Activated T-cell treated with anti-CD3 and anti-CD28 coated beads, Interleukin-2, amount 50 U/mL, for 1 hour (primary cell): ENCODE measurements at places on chromosomes 6 and 20.
A peak's percentile ranks its signal among the peaks of the same experiment; 100 is the strongest.

- DNase-seq = peak; percentile 75
Observed at GRCh38 chr6:42452171-42453030, 675 bp upstream of the TRERF1 start.

DNA sequence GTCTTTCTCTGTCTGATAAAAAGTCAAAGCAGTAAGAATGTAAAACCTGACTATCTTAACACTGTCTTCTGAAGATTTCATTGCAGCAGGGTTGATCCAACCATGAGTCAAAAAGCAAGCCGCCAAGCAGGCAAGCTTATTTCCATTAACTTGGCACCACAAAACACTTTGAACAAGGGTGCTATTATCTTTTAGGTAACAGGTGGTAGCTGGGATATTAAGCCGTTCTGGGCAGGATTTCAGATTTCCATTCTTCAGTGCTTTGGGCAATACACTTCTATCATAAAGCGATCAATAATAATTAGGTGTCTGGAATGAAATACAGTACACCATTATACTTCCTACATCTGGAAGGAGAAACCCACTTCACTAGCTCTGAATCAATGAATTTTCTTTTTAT is 181.9 kb downstream of the TBC1D7 start:
- no peak for DNase-seq

- no peak for DNase-seq
Observed at GRCh38 chr6:7261032-7261841, 51.8 kb downstream of the SSR1 start.

- DNase-seq = no peak
Observed at GRCh38 chr6:35024551-35025054, 116.5 kb downstream of the TCP11 start.

DNA sequence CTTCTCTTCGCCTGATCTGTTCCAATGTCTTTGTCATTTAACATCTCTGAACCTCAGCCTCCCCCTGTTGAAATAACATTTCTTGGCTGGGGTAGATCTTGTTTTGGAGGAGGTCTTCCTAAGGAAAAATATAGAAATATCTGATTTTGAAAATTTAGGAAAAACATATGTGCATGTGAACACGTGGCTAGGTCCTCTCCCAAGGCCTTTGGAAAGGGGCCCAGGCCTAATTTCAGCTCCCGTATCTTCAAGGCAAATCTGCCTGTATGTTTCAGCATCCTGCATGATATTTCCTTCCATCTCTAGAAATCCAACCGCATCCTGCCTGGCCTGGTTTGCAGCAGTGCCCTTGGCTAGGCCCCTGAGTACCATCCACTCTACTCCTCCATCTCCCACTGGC is 261.2 kb downstream of the PHACTR1 start:
- no peak for DNase-seq

GRCh38 chr6:16918586-16918985 is 157.3 kb upstream of the ATXN1 start:
- DNase-seq = no peak

DNA sequence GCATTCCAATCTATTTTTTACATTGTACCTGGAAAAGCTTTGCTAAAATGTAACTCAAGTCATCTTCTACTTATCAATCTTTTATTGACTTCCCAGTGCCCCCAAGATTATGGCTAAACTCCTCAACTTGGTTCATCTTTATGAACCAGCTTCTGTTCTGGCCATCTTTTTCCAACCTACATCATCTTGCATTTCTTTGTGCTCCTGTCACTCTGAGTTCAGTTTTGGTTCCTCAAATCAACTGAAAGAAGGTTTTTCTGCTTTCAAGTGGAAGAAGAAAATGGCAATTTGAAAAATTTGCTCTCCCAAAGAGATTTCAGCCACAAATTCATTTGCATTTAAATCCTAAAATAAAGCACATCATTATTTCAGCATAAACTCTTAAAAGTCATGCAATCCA is 41.8 kb downstream of the GPX5 start:
- DNase-seq = no peak

- DNase-seq = no peak
Observed at GRCh38 chr20:52425701-52426100, 234.1 kb upstream of the ZFP64 start.

GRCh38 chr6:98118397-98119045 is 715.9 kb upstream of the POU3F2 start:
- no peak for DNase-seq

GRCh38 chr6:147467886-147468285 is 40.6 kb upstream of the SAMD5 start:
- no peak for DNase-seq

- DNase-seq = no peak
Observed at GRCh38 chr6:155782320-155782731, 326.7 kb upstream of the NOX3 start.

DNA sequence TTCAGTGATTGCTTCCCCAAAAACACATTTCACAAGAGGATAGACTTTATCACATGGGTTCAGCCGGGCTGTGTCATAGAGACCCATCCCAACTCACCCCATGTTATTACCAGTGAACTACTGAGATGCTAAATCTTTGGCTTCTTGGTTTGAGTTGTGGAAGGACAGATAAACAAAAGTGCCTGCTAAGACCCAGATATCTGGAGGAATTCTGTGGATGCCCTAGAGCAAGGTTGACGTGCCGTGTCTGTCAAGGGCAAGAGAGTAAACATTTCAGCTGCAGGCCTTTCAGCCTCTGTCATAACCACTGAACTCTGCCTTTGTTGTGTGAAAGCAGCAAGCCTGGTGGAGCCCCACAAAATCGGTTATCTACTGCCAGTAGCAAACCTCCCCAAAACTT is 11.2 kb upstream of the THBD start:
- no peak for DNase-seq

GRCh38 chr6:125808060-125808459 is 17.3 kb downstream of the NCOA7 start:
- no peak for DNase-seq

- no peak for DNase-seq
Observed at GRCh38 chr20:44204156-44204831, 6.3 kb downstream of the OSER1 start.

DNA sequence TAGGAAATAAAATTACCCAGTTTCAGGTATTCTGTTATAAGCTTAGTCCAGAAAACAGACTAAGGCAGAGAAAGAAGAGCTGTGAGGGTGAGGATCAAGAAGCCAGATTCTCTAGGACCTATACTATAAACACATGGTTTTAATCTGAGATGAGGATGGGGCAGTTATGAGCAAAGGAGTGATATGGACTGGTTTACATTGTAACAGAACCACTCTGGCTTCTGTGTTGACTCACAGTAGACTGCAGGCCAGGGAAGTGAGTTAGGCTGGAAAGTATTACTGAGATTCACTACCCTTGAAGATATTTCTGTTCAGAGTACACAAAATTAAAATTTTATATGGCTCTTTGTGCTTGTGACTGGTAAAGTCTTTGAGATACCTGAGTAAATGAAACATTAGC is 3.2 kb upstream of the RWDD1 start:
- DNase-seq = no peak

- DNase-seq = no peak
Observed at GRCh38 chr6:167450626-167451025, 125.7 kb downstream of the TTLL2 start.

GRCh38 chr6:42179945-42180313 is 6.8 kb downstream of the GUCA1A start:
- DNase-seq = no peak

- no peak for DNase-seq
Observed at GRCh38 chr6:146962329-146962728, 241.9 kb upstream of the STXBP5 start.

GRCh38 chr6:53707108-53707897 is 41.7 kb upstream of the KLHL31 start:
- no peak for DNase-seq

DNA sequence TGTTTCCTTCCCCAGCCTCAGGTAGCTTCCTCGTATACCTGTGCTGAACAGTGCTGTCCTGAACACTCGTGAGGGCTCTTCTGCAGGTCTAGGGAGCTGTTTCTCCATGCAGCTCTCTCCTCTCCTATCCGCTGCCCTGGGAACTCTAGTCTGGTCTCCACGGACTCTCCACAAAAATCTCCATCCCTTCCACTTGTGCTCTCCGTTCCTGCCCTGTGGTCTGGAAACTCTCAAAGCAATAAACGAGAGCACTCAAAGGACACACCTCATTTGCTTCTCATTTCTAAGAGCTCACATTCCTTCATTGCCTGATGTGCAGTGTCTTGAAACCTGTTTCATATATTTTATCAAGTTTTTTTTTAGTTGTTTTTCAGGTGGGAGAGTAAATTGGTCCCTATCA is 235.9 kb upstream of the RGS17 start:
- no peak for DNase-seq

DNA sequence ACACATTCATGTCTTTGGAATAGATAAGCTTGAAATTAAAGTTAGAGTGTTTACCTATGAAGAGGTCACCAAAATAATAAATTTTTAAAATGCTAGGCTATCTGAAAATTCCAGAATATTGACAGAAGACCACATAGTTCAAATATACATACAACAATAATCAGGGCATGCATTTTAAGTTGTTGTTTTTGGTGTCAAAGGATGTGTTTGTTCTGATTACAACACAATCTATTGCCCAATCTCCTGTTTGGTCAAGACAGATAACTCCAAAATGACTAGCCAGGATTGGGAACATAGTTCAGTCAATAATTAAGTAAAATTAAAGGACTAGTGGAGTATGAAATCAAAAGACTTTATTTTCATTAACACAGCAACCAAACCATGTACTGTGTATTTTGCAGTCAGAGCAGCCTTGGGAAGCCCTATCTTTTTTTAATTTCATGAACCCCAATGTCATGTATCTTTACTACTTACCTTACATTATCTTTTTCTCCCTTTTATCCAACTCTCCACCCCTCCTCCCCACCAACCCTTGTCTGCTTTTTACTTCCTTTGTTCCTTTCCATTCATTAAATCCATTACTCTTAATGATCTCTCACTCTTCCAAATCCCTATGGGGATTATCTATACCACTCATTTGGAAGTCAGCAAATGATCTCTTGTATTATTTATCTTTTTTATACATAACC is 111.2 kb downstream of the CDK19 start:
- no peak for DNase-seq

GRCh38 chr6:33088931-33089620 is 13.3 kb downstream of the HLA-DPB1 start:
- DNase-seq = no peak

DNA sequence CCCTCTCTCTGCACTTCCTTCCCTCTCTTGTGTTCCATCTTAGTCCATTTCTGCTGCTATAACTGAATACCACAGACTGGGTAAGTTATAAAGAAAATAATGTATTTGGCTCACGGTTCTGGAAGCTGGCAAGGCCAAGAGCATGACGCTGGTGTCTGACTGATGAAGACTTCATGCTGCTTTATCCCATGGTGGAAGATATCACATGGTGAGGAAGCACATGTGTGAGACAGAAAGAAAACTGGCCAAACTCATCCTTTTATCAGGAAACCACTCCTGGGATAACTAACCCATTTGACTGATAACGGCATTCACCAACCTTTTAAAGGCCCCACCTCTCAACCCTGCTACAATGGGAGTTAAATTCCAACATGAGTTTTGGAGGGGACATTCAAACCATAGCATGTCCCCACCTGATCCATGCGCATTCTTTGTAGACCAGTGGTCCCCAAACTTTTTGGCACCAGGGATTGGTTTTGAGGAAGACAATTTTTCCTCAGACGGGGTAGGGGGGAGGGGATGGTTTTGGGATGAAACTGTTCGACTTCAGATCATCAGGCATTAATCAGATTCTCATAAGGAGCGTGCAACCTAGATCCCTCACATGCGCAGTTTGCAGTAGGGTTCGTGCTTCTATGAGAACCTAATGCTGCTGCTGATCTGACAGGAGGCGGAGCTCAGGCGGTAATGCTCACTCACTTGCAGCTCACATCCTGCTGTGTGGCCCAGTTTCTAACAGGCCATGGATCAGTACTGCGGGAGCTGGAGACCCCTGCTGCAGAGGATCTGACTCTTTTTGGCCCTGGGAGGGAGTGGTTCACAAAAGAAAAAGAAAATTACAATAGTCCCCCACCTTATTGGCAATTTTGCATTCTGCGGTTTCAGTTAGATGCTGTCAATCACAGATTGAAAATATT is 71.7 kb upstream of the RNF24 start:
- no peak for DNase-seq

GRCh38 chr20:36214684-36215256 is 21.5 kb upstream of the AAR2 start:
- DNase-seq = no peak

DNA sequence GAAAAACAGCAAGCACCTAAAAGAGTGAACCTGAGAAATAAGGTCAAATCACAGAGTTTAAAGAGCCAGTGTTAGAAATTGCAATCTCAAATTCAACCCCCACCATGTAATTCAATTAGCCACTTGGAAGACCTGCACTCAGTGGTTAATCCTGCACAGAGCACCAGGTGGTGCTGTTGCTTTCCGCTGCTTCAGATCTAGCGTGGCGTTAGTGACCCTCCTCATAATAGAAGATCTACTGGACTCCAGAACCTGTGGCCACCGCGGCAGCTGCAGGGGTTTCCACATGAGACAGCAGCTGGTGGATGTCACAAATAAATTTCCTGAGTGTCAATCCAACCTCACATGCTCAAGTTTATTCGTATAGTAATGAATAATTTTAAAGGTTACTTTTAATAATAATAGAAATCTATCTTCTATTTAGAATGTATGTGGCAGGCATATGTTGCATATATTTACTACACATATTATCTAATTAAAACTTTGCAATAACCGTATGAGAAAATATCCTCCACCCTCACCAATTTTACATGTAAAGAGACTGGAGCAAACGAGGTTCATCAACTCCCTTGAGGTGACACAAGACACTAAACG is 84.4 kb downstream of the SYNE1 start:
- peak; percentile 23 for DNase-seq

DNA sequence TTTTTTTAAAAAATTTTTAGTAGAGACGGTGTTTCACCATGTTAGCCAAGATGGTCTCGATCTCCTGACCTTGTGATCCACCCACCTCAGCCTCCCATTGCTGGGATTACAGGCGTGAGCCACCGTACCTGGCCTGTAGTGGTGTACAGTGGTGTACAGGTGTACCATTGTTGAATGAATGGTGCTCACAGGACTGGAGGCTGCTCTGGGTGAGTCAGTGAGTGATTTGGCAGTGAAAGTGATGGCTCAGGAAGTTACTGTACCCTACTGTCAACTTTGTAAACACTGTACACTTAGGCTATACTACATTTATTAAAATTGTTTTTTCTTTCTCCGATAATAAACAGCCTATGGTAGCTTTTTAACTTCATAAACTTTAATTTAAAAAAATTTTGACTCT is 122.8 kb upstream of the EEF1E1 start:
- no peak for DNase-seq

GRCh38 chr6:91490671-91491301 is 903.9 kb upstream of the MAP3K7 start:
- no peak for DNase-seq
